ENCODE measurements at places on chromosomes 4 and X.

DNA sequence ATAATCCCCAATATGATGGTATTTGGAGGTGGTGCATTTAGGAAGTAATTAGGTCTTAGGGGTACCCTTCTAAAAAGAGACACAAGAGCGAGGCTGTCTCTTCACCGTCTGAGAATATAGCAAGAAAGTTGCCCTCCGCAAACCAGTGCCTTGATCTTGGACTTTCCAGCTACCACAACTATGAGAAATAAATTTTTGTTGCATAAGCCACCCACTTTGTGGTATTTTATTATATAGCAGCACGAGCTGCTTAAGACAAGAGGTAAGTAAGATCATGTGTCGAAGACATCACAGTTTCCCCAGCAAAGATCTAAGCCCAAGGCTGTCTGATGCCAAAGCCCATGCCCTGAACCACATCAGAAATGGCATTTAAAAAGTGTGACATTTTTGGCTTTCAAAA, 9.6 kb upstream of the EXOSC9 start:
- no peak for DNase-seq

DNA sequence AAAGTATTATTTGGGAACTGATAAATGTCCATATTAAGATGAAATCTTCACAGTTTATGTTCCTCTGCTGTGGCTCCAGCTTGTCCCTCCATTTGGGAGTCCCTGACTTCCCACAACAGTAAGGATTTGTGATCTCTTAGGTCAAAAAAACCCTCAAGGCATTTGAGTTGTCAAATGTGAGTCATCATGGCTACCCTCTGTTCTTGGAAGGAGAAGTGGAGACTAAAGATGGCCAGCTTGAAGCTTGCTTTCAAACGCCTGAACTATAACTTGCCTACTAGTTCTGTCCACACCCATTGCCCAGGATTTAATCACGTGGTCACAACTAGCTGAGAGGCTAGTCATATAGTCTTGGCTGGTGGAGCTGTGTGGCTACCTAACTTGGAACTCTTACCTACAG, 107.8 kb downstream of the CCNG2 start:
- DNase-seq = no peak

- no peak for DNase-seq
These were observed 19.4 kb downstream of the SH3TC1 start for GRCh38 chr4:8218371-8219031.

DNA sequence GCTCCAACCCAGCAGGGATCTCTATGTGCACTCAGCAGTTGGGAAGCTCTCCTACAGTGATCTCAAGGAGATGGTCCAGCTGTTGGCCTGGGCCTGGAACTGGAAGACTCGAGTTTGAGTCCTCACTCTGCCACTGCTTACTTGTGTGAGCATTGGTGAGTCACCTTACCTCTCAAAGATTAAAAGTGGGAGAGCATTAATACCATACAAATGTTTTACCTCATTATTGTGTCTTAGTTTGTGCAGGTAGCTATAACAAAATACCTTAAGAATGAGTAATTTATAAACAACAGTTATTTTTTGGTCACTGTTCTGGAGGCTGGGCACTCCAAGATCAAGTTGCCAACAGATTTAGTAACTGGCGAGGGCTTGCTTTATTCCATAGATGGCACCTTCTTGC, 21.4 kb upstream of the ZNF827 start:
- DNase-seq = no peak

GRCh38 chr4:79043138-79043537, 103.9 kb upstream of the PAQR3 start:
- DNase-seq = no peak

- DNase-seq = peak; percentile 2
These were observed 115.6 kb downstream of the SPANXA1 start for GRCh38 chrX:141468940-141469339.

DNA sequence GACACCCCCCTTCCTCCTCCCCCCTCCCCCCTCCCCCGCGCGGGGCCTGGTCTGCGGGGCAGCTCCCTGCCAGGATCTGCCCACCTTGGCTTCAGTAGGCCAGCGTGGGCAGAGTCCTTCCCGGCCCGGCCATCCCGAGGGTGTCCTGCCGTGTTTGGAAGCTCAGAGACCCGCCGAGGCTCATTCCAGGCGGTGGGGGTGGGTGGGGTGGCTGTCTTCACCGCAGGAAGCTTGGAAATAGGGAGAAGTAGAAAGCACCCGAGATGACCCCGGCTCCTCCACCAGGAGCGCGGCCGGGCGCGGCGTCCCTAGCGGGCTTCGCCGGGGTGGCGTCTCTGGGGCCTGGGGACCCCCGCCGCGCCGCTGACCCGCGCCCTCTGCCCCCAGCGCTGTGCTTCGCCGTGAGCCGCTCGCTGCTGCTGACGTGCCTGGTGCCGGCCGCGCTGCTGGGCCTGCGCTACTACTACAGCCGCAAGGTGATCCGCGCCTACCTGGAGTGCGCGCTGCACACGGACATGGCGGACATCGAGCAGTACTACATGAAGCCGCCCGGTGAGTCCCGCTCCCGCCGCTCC, 1.6 kb downstream of the NAT8L start:
- no peak for DNase-seq

GRCh38 chr4:30821859-30822612, 101.9 kb downstream of the PCDH7 start:
- DNase-seq = peak; percentile 33

DNA sequence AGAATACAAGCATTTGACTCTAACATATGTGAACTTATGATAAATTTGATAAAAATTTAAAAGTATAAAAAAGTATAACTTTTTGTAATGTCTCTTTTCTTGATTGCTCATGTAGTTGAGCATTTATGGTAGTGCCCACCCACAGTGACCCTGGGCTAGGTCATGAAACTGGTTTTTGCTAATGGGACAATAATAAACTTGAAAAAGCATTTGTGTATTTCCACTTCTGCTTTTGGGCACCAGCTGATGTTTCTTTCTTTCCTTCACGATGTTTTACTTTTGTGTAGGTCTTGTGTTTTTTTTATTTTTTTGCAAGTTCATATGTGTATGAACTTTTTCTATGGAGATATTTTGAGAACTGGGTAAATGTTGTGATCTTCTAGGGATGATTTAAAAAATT, 313.1 kb downstream of the CBLL2 start:
- no peak for DNase-seq

DNA sequence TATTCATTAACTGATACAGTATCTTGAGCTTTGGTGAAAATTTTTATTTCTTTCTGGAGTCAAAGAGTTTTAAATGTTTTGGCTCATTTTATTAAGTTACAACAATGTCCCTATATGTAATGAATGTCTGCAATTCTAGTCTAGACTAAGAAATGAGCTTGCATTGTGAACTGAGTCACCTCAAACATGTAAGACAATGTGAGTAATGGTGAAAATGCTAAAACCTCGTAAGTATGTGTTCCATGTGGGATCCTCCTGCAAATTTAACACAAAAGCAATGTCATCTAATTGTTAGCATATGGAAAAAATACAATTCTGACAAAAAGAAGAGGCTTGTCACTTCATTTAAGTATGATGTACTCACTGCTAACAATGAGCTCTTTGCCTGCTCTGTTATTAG, 480.5 kb upstream of the FSTL5 start:
- DNase-seq = no peak

GRCh38 chr4:83582289-83582785, 46.4 kb downstream of the GPAT3 start:
- DNase-seq = no peak

DNA sequence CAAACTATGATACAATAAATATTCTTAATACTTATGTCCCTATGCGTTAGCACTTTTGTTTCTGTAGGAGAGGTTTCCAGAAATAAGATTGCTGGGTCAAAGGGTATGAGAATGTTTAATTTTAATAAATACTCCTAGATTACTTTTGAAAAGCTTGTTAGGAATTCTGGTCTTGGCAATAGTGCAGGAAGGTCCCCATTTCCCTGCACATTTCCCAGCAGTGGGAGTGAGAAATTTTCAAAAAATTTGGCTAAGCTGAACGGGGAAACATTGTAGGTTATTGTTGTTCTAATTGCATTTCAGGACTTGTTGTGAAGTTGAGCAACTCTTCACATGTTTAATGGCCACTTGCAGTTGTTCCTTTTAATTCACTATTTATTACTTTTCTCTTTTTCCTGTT, 27.1 kb downstream of the IGFBP7 start:
- no peak for DNase-seq

Measured in HTR-8/SVneo (cell line).